ENCODE measurements at places on chromosomes 5 and 9.

DNA sequence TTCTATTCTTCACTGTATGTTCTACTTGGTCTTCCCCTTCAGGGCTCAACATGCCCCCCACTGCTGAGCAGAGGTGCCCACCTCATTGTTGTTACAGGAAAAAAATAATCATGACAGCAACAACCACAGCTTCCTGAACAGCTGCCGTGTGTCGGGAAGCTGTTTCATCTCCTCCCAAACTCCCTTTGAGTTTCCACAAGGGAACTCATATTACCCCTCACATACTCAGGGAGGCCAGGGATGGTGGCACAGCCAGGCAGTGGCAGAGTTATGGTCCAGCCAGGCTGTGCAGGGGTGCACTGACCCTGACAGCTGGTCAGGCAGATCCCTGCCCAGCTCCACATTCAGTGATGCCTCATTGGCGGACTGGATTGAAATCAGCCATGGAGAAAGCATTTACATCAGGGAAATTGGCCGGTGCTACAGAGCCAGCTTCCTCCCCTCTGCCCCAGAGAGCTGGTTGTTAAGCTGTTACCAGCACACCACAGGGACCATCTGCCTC, 37.3 kb downstream of the SARDH start:
- DNase-seq, result no peak

DNA sequence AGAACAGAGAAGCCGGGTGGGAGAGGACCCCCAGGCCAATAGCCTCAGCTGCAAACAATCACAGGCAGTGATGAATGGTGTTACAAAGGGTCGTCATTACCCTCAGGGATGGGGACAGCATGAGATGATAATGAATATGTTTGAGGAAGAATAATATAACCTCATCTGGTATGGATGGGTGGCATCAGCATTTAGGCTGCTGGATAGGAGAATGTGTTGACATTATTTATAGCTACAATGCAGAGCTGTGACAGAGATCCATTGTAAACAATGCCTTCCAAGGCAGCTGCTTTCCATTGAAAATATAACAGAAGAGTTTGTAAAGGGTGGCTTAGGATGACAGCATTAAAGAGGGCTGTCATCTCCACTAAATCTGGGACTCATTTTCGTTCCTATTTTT, 365.5 kb downstream of the KCNN2 start:
- DNase-seq, result no peak

GRCh38 chr5:6491919-6492290, 43.2 kb downstream of the UBE2QL1 start:
- no peak for DNase-seq

DNA sequence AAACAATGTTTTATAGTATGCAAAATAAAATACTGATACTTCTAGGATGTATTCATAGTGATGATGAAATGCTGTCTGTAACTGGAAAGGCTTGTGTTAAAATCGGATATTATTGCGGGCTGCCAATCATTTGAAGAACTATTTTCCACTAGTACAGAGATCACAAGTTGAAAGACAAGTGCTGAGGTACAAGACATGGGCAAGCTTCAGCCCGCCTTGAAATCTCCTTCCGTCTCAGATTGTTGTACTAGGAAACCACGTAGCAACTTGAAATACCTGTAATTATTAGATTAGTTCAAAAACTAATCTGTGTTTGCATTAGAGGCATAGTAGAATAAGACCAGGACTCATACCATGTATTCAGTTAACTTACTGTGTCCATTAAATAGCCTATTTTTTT, 218.2 kb downstream of the ARHGEF28 start:
- no peak for DNase-seq

DNA sequence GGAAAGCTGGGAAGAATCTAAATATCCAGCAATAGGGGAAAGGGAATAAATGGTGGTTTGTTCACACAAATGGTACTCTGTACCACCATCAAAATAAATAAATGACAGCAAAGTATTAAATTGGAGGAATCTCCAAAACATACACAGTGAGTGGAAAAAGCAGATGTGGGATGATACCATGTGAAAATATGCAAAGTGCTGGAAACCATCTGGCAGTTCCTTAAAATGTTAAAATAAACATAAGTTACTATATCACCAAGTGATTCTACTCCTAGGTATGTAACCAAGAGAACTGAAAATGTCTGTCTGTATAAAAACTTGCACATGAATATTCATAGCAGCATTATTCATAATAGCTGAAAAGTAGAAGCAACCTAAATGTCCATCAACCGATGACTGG, 41.9 kb upstream of the TEX48 start:
- DNase-seq, result no peak

DNA sequence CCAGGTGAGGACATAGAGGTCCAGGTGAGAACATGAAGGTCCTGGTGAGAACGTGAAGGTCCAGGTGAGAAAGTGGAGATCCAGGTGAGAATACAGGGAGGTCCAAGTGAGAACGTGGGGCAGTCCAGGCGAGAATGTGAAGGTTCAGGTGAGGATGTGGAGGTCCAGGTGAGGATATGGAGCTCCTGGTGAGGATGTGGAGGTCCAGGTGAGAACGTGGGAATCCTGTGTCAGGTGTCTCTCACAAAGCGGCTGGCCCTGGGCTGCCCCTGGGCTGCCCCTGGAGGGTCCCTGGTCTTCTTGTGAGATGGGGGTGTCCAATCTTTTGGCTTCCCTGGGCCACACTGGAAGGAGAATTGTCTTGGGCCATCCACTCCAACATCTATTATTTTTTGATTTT, 133.4 kb downstream of the MRPL36 start:
- DNase-seq, result no peak
